ENCODE measurements at places on chromosomes 13 and 19. TPM values are rescaled to one million over a fixed set of nuclear protein-coding genes. Genes with fewer than 3 reads are reported as not detected.

MBD3L4 gene
- total RNA-seq = not detected

SOX1 gene
- total RNA-seq = not detected

PPP6R1 gene
- 88.2 TPM for total RNA-seq

CYP4F3 gene
- not detected for total RNA-seq

CC2D1A gene
- total RNA-seq = 23.0 TPM

MADCAM1 gene
- total RNA-seq = 0.17 TPM

WDR87 gene
- not detected for total RNA-seq

ACER1 gene
- not detected for total RNA-seq

ZNF134 gene
- total RNA-seq = 15.0 TPM

ZNF429 gene
- 7.3 TPM for total RNA-seq

UCHL3 gene
- 58.8 TPM for total RNA-seq

NCAN gene
- not detected for total RNA-seq

FGF22 gene
- total RNA-seq = not detected

PCDH8 gene
- not detected for total RNA-seq

KLK4 gene
- not detected for total RNA-seq

All from HFFc6 (cell line).